ENCODE measurements at places on chromosomes 12 and 14.

DNA sequence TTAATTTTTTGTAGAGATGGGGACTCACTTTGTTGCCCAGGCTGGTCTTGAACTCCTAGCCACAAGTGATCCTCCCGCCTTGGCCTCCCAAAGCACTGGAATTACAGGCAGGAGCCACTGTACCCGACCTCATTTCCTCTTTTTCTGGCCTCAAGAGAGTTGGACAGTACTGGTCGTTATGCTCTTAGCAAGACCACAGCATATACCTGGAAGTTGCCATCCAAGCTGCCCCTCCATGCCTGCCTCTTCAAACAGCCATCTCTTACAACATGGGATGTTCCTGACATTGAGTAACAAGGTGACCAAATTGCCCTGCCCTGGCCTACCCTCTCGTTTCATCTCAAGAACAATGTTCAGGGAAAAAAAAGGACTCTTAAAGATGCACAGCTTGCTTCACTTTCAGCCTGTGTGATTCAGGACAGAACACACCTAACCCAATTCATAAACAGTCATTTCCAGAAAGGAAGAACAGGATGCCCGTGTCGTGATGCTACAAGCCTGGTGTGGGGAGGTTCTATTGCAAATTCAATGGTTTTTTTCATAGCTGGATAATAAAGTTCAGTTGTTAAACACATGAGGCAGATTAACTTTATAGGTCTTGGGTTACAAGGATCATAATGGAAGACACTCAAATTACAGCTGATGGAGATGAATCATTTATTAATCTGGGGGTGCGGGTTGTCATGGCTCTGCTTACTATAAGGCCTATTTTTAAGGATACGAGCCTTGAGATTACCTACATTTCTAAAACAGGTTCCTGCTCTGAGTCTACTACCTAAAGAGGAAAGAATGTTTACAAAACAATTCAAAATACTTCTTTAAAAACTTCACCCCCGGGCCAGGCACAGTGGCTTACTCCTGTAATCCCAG, 11.9 kb downstream of the GLTP start:
- peak; percentile 83 for DNase-seq

GRCh38 chr12:17344649-17345048, 738.7 kb upstream of the LMO3 start:
- no peak for DNase-seq

- DNase-seq, result no peak
Observed at GRCh38 chr14:21802441-21802840, 128.8 kb upstream of the OR4E1 start.

DNA sequence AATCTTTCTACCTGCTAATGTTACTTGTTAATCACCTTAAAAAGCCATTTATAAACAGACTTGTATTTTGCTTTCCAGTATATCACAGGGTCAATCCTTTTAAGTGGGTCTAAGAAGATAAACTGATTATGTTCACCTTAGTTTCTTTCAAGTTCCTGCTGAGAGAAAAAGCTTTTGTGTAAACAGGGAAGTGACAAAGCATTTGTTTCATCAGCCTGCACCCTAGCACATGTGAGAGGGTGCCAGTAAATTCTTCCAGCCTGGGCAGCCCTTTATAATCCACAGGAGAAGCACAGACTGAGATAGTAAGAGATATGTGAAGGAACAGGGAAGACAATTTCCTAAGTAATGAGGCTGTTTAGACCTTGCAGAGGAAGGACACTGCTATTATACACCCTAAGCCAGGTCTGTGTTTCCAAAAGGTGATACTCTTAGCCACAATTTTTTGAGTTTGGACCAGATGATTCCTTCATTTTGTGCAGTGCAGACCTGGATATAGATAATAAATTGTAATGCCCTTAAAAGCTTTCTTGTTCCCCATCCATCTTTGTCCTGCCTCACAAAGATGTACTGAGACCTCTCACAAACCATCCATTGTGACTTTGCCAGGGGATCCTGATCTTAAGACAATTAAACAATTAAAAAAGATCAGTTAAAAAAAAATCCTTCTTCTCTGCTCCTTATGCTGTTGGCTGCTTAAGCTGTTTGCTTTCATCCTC, 150.7 kb downstream of the KTN1 start:
- DNase-seq, result peak; percentile 44

- peak; percentile 35 for DNase-seq
Observed at GRCh38 chr12:88153959-88154358, 11.9 kb downstream of the TMTC3 start.

DNA sequence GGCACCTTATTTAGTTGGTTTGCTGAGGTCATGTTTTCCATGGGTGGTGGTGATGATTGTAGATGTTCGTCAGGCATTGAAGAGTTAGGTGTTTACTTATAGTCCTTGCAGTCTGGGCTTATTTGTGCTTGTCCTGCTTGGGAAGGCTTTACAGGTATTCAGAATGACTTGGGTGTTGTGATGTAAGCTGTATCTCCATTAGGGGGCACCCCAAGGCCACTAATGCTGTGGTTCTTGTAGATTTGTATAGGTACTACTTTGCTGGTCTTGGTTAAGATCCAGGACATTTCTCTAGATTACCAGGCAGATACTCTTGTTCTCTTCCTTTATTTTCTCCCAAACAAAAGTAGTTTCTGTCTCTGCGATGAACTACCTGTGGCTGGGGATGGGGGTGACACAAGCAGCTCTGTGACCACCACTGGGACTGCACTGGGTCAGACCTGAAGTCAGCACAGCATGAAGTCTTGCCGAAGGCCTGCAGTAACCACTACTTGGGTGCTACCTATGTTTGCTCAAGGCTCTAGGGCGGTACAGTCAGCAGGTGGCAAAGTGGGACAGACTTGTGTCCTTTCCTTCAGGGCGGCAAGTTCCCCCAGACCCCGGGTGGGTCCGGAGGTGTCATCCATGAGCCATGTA, 35.8 kb upstream of the FBXO33 start:
- peak; percentile 37 for DNase-seq

DNA sequence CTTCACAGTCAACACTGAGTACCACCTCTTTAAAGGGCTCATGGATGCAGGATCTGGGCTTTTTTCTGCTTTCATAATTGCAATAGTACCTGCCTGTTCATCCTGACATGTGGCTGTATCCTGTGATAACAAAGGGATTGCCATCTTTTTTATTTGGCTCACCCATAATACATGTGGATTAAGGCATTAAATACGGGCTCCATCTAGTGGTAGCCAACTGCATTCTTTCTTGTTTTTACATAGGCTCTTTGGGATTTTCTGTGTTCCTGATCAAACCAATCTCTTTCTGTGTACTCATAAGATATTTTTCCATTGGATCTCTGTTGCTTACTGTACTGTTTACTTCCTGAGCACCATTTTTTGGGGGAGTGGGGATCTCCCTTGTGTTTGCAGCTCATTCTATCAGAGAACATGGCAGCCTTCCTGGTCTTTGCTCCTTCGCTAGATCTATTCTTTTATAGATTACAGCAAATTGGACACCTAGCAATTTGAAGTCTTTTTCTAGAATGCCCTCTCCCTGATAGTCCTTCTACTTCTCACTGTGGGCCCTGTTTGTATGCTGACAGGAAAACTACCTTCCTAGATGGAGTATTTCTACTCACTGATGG, 723.4 kb upstream of the MDGA2 start:
- DNase-seq, result peak; percentile 43

- no peak for DNase-seq
Observed at GRCh38 chr14:99078426-99078825, 193.6 kb downstream of the BCL11B start.

GRCh38 chr14:91292491-91292890, 48.0 kb upstream of the GPR68 start:
- DNase-seq, result no peak

GRCh38 chr14:94132285-94132887, 3.0 kb upstream of the IFI27L2 start:
- peak; percentile 75 for DNase-seq

- no peak for DNase-seq
Observed at GRCh38 chr12:72535212-72535990, 263.2 kb downstream of the TRHDE start.

DNA sequence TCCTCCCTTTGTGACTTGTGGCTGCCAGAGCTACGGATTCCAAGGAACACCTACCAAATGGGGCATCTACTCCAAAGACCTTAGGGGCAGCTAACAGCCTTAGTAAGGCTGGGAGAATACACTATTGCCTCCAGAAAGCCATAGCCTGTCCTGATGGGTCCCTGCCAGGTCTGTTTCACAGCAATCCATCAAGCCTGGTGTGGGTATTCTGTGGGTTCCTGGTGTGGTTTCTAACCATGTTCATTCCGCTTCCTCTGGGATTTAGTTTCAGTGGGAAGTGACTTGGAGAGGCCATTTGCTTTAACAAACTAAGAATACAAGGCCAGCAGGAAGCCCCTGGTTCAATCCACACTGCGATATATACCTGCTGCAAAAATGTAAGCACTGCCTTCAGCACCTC, 220.5 kb downstream of the FOXN3 start:
- DNase-seq, result no peak

DNA sequence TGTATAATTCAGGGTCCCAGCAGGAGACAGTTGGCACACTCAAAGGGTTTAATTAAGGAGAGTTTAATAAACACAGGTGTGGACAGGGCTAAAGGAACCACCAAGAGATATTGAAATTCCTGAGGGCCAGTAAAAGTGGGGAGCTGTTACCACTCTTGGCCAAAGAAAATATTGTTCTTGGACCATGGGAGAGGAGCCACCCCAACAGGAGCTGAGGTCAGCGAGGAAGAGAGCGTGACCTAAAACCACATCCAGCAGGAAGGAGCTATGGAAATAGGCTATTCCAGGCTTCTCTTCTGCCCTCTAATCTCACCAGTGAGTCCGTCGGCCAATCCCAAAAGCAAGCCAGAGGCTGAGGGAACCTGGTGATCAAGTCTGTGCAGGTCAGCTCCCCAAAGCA, 390.8 kb downstream of the MED13L start:
- DNase-seq, result no peak

- DNase-seq, result peak; percentile 57
Observed at GRCh38 chr12:65171073-65171472, 1.7 kb downstream of the LEMD3 start.

GRCh38 chr14:54487771-54488170, 1.0 kb downstream of the GMFB start:
- peak; percentile 45 for DNase-seq

- no peak for DNase-seq
Observed at GRCh38 chr12:104827587-104827986, 130.5 kb downstream of the SLC41A2 start.

GRCh38 chr12:27766587-27766986, 13.4 kb upstream of the KLHL42 start:
- DNase-seq, result no peak

- no peak for DNase-seq
Observed at GRCh38 chr12:115922952-115923564, 354.4 kb downstream of the MED13L start.

DNA sequence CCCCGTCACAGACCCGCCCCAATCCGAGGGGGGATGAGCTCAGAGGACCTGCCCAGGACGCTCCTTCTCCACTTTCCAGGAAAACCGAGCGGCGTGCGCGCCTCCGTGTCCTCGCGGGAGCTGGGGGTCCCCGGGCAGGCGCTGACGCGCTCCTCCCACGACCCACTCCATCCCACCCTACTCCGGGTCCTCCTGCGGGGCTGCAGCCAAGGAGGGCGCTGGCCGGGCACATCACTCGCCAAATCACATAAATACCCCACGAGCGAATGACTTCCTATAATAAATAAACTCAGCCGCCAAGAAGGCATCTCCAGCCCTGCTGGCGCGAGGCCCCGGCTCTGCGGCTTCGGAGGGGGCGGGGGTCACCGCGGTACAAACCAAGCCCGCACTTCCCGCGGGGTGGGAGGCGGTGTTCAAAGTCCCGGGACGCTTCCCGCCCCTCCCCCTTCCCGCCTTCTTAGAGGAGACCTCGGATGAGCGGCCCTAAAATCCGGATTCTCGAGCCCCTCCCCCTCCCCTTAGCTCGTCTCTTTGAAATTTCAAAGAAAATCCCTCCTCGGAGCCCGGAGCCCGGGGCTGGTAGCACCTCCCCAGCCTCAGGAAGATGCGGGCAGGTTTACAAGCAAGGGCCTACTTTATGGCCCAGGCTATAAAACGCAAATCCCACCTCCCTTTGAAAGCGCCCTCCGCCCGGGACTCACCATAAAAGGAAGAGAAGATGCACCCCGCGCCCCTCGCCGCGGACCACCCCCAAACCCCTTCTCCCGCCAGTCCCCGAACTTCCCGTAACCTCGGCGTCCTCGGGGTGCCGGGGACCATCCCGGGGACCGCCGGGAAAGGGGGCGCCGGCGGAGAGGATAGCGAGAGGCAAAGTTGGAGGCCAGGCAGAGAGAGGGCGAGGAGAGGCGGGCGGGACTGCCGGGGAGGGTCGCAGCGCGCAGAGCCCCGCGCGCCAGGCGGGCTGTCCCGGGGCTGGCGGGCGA, 712 bp upstream of the FZD10 start:
- DNase-seq, result no peak

DNA sequence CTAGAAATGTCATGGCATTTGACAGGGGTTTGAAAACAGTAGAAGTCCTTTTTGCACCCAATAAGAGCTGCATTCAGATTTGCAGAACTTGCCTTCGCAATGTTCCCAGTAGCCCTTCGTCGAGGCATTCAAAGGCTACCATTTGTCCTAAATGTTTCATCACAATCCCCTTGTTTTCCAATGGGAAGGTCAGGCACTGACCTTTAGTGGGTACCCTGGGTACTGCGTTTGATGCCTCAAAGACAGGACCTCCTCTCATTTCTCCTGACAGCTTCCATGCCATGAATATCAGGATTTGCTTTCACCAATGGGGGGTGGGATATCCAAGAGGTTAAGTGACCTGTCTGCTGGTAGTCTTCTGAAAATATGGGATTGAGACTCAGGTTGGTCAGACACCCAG, 1063.1 kb downstream of the BCL11B start:
- no peak for DNase-seq

- peak; percentile 17 for DNase-seq
Observed at GRCh38 chr12:944211-944610, 5.3 kb downstream of the RAD52 start.

GRCh38 chr12:123097561-123098084, 53.3 kb downstream of the PITPNM2 start:
- no peak for DNase-seq

Measured in bronchial epithelial cell (primary cell).